Large intestine (tissue), 12 donors: ENCODE measurements at places on chromosomes 3 and 15. TPM values are rescaled to one million over a fixed set of nuclear protein-coding genes. Genes with fewer than 3 reads are reported as not detected.

Gene POC1A
- 5.9 TPM for polyA plus RNA-seq

Gene ZNF80
- 0.03 TPM for polyA plus RNA-seq

Gene TYRO3
- 36.6 TPM for polyA plus RNA-seq

Gene IL17RE
- polyA plus RNA-seq = 60.9 TPM

Gene LAMB2
- polyA plus RNA-seq = 209 TPM

Gene UBE2Q2
- 16.6 TPM for polyA plus RNA-seq

Gene SLC12A1
- polyA plus RNA-seq = 0.10 TPM

Gene SIDT1
- 4.5 TPM for polyA plus RNA-seq

Gene OXNAD1
- polyA plus RNA-seq = 20.3 TPM

Gene DNASE1L3
- 56.2 TPM for polyA plus RNA-seq

Gene GATA2
- polyA plus RNA-seq = 1.9 TPM

GRCh38 chr15:87639305-87640011, 617.1 kb downstream of the NTRK3 start:
- DNase-seq = no peak

DNA sequence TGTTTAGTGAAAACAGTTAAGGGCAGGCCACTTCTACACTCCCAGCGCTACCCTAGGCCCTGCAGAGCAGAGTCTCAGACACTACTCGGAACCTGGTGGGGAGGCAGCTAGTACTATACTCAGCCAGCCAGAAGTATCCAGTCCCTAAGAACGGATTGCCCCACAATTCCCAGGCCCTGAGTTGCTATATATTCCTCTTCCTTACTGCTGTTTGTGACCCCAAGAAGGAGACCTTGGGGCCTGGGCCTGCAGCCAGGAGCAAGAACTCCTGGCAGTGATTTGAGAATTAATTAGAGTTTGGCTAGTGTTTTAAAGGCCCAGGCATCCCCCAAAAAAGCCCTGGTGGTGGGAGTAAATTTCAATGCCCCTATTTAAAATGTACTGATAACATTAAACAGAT, 87.7 kb downstream of the RBPMS2 start:
- DNase-seq = no peak

- no peak for DNase-seq
Observed at GRCh38 chr3:72811571-72811970, 36.7 kb downstream of the SHQ1 start.

DNA sequence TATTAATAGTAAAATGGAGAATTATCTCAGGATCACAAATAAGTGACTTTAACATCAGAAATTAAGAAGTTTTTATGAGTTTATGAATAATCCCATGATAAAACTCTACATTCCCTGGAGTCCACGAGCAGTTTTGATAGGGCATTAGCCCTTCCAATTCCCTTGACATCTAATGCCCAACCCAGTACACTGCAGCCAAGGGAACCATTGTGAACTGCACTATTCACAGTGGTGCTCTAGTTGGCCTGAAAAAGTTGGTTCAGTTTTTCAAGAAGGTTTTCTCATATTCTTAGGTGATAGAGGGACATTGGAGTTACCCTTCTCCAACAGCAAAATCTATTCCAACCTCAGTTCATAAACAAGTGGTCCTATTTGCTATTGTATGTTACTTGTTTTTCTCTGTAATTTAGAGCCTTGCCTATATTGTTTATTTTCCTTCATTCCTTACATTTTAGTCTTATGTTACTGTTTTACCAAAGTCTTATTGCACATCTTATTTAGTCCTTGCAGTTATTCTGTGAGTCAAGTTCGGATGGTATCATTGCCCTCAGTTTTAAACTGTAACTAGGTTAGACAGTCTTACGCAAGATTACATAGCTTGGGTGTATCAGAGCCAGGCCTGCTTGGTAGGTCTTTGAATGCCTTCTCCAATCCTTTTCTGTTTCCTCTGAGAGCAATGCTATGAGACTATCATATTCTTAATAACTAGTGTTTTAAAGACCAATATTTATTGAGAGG, 57.9 kb upstream of the SAMMSON start:
- no peak for DNase-seq

DNA sequence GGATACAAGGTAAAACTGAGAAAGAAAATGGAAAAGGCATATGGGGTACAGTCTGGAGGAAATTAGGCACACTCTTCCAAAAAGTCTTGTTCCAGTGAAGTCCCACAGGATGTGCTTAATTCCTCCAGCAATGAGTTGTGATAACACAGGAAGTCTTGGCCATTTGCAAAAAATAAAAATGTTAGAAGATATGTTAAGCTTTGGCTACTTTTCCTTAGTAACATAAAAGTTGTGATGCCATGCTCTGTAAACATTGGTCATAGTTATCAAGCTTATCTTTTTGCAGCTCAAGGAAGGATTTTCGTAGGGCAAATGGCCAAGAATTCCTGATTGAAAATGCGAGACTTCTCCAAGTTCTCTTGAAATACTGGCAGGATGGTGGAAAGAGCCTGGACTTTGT, 26.4 kb downstream of the LNP1 start:
- no peak for DNase-seq

DNA sequence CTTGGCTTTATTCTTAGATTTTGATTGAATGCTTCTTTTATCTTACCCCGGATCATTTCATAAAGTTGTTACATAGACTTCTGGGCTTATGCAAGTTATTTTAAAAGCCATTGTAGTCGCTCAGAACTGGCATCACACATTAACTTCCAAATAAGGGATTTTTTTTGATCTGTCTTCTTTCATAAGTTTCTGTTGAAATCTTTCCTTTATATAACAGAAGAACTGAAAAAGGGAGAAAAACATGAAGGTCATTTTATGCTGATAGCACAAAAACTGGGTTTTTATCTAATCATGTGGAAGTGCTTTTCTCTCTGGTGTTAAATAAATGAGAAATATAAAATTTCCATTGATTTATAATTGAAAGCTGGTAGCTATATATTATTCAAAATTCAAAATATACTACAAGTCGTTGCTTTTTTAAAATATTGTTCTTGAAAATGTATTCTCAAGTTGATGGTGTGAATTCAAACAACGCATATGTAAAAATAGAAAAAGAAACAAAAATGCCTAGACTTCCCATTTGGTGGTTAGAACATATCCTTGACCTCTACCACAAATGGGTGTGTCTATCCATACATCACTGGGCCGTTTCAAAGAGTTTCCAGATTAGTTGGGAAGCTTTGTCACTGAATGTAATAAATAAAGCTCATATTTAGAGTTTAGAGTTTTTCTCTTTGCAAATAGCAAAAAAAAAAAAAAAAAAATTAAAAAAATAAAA, 258.3 kb upstream of the ZPLD1 start:
- DNase-seq = no peak

DNA sequence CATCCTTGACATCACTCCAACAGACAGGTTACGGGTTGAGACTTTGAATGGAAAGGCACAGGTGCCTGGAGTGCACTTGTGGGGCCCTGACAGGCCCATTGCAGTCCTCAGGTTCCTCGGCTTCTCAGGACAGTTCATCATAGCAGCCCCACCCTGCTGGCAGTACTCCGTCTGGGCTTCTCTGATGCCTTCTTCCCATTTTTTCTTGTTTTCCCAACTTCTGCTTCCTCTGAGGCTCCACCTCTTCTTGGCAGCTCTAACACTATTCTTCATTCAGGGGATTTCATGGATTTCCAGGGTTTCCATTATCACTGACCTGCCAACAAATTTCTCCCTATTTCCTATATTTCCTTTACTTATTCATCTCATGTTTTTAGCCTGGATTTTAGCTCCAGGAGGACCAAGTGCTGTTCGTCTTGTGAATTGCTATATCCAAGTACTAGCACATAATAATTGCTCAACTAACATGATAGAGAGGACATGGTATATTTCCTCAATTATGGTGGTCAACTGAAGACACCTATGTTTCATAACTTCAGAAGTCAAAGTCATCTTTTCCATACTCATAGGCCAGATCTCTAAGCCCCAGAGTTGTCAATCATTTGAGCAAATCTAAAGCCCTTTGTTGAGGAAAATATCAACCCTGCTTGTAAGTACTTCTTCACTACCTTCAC, 16.2 kb downstream of the NCEH1 start:
- no peak for DNase-seq

- no peak for DNase-seq
Observed at GRCh38 chr15:65206750-65207149, 4.5 kb downstream of the CILP start.

DNA sequence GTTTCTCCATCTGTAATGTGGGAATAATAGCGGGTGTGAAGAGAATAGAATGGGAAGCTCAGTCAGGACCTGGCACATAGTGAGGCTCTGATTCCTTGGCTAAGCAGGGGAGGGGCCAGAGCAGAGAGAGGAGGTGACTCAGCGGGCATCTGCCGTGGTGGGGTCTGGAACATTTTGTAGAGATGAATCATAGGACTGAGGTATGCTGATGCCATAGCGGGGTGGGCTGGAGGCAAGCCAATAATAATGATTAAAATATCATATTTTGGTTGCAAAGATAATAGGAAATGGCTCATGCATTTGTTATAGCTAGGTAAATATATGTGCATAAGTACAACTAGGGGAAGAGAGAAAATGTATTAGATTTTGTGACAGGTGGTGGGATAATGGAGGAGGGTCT, 11.2 kb downstream of the TGM4 start:
- DNase-seq = no peak

- peak; percentile 14 for DNase-seq
Observed at GRCh38 chr3:13281507-13282357, 138.4 kb downstream of the NUP210 start.

GRCh38 chr3:188729422-188729821, 442.3 kb upstream of the TPRG1 start:
- DNase-seq = no peak

- no peak for DNase-seq
Observed at GRCh38 chr3:156665291-156665690, 9.1 kb upstream of the TIPARP start.

- no peak for DNase-seq
Observed at GRCh38 chr3:196636369-196637349, 2.8 kb upstream of the NRROS start.

GRCh38 chr3:194964809-194965208, 279.1 kb downstream of the FAM43A start:
- no peak for DNase-seq

GRCh38 chr3:145639875-145640274, 521.1 kb downstream of the PLOD2 start:
- peak; percentile 67 for DNase-seq

GRCh38 chr3:13161771-13162535, 88.7 kb upstream of the IQSEC1 start:
- DNase-seq = no peak

GRCh38 chr3:3355442-3355841, 176.0 kb upstream of the CRBN start:
- no peak for DNase-seq

DNA sequence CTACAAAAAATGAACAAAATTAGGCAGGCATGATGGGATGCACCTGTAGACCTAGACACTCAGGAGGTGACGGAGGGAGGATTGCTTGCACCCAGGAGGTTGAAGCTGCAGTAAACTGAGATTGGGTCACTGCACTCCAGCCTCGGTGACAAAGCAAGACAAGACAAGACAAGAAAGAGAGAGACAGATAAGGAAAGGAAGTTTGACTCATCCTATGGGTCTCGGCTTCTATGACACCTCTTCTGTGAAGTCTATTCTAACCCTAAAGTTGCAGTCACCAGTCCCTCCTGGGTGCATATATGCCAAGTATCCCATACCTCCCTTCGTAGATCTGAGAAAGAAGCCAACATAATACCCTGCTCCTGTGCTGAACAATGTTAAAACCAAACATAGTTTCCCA, 7.9 kb upstream of the ZMAT3 start:
- no peak for DNase-seq

- no peak for DNase-seq
Observed at GRCh38 chr3:80232760-80233159, 465.0 kb upstream of the ROBO1 start.

- no peak for DNase-seq
Observed at GRCh38 chr3:157837336-157837735, 268.9 kb downstream of the SHOX2 start.

DNA sequence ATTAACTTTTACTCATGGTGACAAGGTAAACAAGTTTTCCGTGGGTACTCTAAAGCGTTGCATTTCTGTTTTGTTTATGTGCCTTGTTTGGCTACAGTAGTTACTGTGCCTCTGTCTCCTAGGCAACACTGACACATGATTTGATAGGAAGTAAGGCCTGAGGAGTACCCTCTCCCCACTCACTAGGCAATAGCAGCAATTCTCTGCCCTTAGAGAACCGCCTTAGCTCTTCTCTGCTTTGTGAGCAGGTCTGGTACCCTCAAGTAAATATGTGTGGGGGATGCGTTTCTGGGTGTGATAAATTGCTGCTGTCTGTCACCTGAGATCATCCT, at the start of gene IL5RA:
Gene IL5RA (minus strand): TSS at position 76 of the 332 bp plus-strand sequence. CDS start 5,390 bp downstream, outside the sequence.
- DNase-seq = peak; percentile 11

DNA sequence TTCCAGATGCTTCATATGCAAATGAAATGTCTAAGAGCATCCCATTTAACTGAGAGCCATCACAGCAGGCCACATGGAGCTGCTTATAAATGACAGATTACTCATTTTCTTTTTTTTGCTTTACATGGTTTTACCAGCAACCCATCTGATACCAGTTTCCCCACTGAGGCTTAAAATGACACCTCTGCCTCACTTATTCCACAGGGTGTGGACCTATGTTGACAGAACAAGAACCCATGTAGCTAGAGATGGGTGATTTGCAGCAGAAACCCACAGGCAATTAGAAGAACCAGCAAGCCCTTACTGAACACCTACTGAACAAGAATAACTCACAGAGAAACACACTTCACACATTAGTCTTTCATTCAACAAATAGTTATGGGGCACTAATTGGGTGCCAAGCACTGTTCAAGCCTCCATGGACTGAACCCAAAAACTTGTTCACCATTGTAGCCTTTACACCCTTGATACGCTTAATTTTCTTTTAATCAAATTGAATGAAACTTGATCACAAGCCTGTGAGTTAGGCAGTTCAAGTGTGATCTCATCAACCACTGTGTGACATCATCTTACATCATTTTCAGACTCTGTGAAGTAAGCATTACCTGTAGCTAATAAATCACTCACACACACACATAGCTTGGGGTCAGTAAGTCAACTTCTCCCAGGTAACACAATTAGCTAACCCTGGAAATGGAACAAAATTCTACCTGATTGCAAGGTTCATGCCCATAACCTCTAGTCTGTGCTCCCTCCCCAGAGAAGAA, 45.4 kb downstream of the MAGI1 start:
- DNase-seq = no peak

DNA sequence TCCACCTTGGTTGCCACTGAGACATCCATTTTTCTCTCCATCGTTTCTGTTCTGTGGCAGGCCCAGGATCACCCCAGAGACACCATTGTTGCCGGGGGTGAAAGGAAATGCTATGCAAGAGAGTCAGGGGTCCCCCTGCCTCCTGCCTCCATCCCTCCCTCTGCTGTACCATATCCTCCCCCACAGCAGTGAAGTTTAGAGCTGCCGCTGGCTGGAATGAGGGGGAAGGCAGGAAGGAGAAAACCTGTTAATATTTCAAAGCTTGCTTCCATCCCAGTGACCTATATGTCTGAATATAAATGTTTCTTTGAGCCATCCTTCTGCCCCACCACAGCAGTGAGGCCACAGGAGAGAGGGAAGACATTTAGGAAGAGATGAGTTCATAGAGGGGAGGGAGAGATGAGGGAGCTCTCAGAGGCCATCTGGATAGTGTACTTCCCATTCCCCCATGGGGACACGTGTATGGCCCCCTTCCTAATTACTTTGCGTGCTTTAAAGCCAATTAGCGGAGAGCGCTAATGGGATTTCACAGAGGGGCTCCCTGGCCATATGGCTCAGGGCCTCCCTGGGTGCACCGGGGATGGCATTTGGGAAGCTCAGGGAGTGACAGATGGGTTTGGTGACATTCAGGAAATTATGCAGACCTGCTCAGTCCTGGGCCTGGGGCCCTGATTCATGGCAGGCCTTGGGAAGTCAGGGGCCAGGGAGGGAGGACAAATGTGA, 40.4 kb upstream of the CHRNB4 start:
- DNase-seq = no peak
